ENCODE measurements at places on chromosomes 4 and X.

DNA sequence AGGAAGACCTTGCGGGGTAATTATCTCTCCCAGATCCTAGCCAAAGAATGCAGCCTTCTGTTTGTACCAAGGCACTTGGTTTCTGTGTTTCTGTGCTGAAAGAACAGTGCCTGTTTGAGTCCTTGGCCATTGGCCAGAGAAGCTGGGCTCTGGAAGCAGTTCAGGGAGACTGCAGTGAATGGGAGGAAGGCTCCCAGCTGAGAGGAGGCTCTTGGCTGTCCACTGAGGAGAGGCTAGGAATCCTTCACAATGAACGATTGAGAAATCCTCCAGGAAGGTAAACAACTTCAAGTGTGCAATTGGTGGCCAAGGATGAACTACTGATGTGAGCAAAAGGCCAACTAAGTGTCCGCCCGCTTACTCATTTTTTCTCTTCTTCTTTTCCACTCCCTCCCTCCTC is 61.3 kb downstream of the HS3ST1 start:
- DNase-seq, result peak; percentile 68

GRCh38 chr4:119794681-119795080 is 166.1 kb upstream of the PDE5A start:
- no peak for DNase-seq

- no peak for DNase-seq
Observed at GRCh38 chr4:4226606-4227438, at the start of gene OTOP1. OTOP1 (minus strand) TSS chr4:4226929; CDS start chr4:4226864, 65 bp downstream.

DNA sequence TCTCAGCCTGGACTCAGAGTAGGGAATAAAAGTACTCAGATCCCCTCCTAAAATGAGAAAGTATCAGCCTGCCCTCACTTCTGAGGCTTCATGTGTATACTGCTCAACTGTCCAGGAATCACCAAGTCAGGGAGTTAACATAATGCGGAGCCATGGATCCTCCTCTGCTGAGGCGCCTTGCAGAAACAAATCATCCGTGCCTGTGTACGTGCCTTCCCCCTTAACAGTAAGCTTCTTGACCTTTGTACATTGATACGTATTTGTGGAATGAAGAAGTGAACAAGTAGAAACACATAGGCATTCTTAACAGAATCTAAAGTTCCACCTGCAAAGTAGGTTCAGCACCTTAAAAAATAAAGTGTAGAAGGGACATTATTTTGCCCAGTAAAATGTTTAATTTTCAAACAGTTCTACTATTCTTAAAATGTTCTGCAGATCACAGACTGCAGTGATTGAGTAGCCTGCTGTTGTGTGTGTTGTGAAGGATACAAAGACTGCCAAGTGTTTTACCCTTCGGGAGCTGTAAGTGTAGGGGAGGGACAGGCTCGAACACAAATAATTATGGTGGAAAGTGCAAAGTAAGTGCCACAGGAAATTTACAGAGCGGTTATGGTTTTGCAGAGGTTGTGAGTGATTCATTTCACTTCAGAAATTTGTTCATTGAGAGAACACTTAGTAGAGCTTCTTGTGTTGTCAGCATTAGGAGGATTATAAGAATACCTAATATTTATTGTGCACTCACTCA is 61.9 kb downstream of the ARHGAP10 start:
- peak; percentile 29 for DNase-seq

DNA sequence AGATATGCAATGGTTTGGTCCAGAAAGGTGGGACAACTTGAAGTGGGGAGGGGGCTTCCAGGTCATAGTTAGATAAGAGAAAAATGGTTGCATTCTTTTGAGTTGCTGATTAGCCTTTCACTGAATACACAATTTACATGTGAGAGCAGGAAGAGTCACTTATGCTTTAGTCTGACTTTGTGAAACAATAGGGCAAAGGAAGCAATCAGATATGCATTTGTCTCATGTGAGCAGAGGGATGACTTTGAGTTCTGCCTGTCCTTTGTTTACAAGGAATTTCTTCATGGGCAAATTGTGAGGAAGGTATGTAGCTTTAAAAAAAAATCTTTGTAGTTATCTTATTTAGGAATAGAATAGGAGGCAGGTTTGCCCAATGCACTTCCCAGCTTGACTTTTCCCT is 12.9 kb downstream of the SMIM9 start:
- no peak for DNase-seq

DNA sequence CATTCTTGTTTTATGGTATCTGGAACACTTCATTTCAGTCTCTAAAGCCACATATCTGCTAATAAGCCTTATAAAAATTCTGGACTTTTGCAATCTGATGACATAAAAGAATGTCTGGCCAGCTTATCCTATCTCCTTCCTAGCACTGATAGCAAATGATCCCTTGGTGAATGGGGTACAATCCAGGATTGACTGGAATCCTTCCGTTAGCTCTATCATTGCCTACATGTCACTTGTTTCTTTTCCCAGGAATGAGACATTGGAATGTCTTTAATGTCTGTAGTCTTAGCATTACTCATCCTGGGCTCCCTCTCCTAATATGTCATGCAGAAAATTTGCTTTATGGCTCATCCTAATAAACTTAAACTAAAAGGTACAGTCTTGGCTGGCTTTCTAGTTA is 14.8 kb upstream of the PABPC4L start:
- DNase-seq, result no peak

- DNase-seq, result no peak
Observed at GRCh38 chrX:24253030-24253429, 60.8 kb downstream of the SUPT20HL2 start.

DNA sequence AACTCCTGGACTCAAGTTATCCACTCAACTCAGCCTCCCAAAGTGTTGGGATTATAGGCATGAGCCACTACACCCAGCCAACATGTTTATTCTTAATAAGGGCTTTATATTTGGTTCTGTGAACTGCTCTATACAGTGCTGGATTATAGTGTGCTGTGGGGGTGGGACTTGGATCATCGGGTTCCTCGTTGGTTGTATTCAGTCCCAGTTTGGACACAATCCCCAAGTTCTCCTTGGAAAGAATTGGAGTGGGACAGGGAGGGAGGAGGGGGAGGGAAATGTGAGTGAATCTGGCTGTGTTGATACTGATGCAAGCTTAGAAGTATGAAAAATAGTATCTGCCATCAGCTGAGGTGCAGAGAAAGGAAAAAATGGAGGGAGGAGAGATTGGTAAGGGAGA is 121.3 kb downstream of the KIT start:
- DNase-seq, result no peak

DNA sequence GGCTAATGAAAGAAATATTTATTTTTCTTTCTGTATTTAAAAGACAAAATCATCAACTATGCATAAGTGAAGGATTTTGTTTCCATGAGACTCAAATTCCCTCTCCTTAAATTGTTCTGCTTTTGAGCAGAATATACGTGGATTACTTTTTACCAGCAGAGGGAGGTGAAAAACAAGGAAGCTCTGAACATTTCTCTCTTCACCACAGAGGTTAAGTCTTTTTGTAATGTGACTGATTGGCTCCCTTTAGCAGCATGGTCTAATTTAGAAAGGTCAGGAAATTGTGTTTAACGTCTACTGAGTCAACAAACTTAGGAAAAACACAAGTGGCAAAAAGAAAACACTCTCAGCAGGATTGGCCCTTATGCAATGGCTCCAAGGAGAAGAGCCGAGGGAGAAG is 55.1 kb upstream of the F9 start:
- DNase-seq, result no peak

GRCh38 chr4:123671636-123672404 is 275.2 kb downstream of the SPRY1 start:
- DNase-seq, result no peak

Data from tongue (tissue), 3 donors.